PC-3 (cell line): ENCODE measurements at places on chromosomes 13 and 19.

- DNase-seq: peak; percentile 70
Measured at GRCh38 chr19:19627621-19628500, at the start of gene LPAR2. LPAR2 (minus strand) TSS chr19:19628220; CDS start chr19:19627275, 945 bp downstream.

DNA sequence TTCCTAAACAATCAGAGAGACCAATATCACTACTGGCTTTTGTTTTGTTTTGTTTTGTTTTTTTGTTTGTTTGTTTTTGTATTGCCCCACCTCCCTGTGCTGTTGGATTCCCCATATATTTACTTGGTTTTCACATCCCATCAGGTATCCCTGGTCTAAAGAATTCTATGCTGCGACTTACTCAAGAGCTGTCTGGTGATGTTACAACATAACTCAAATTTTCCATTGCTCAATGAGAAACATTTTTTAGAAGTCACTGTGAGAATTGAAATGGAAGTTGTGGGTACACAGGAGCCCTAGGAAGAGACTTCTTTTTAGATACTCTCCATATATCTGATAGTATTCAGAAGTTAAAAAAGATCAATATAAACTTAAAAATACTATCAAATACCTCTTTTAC is 181.4 kb downstream of the KLF5 start:
- DNase-seq: no peak

DNA sequence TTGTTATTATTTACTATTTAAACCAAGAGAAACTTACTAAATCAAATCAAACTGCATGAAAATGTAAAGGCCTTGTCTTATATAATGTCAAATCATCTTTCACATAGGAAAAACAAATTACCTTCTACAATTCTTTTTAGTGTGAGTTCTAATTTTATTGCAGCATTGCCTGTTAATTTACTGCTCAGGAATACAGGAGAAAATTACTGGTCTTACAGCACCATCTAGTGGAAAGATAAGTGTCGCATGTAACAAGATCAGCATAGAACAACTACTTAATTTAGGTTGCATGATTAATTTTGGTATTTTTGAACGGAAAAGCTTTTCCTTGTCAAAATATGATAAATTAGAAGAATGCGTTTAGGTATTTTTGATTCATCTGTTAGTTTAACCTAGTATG is 502.7 kb downstream of the UQCRFS1 start:
- peak; percentile 65 for DNase-seq

GRCh38 chr13:23963184-23963931 is 66.1 kb upstream of the C1QTNF9B start:
- DNase-seq: no peak
